ENCODE measurements at places on chromosomes 2 and 18.

DNA sequence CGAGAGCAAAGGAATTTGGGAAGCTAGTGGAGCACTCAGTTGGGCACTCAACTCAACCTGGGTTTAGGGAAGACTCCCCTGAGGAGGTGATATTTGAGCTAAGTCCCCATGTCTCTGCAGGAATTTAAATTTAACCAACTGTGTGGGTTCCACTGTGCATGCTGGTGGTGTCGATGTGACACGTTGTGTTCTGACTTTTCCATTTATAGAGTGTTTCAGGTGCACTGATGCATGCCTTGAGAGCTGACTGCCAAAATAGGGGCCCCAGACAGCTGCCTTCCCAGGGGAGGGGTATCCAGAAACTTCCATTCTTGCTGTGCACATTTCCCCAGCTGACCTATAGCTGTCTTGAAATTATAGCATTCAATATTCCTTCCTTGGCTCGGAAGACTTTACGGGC, 63.7 kb upstream of the BCL2L11 start:
- no peak for DNase-seq

DNA sequence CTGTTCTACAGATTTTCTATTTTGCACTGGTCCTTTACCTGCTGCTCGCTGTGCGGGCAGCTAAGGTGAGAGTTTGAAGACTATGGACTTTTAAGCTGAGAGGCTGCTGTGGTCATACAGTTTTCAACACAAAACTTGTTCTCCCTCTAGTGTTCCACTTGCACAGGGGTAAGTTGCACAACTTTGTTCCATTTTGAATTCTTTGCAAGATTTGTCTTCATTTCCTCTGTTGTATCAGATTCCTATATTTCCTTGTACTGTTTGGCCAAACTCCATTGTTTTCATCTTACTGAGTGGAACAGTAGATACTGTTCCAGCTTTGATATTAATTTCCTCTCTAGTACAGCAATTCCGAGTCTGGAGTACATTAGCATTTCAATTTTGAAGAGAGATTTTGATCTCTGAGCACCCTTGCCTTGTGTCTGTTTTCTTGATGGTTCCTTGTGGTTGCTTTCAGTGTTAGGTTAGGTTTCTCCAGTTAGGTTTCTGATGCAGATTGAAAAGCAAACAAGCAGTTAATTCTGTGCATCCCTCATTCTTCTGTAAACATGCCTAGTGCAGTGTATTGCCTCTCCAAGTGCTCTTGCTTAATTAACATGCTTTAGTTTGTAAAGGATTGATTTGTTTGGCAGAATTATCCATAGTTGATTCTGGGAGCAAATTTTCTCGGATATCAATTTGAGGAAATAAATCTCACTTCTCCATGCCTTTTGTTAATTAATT, 188.8 kb downstream of the PTPRM start:
- DNase-seq = no peak

DNA sequence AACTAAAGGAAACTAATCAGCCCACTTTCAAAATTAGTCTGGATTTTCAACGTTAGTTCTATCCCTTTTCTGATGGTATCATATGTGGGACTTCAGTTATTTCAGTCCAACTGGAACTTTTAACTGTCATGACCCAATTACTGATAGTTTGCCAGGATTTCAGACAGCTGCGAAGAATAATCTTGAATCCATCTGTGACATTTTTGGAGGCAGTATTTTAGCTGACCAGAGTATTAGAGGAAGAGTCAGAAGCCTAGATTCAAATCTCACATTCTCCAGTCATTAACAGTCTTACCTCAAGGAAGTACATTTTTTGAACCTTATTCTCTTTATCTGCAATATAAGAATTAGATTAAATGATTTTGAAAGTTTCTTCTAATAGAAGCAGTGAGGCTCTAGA, 81.3 kb downstream of the PTRHD1 start:
- no peak for DNase-seq

DNA sequence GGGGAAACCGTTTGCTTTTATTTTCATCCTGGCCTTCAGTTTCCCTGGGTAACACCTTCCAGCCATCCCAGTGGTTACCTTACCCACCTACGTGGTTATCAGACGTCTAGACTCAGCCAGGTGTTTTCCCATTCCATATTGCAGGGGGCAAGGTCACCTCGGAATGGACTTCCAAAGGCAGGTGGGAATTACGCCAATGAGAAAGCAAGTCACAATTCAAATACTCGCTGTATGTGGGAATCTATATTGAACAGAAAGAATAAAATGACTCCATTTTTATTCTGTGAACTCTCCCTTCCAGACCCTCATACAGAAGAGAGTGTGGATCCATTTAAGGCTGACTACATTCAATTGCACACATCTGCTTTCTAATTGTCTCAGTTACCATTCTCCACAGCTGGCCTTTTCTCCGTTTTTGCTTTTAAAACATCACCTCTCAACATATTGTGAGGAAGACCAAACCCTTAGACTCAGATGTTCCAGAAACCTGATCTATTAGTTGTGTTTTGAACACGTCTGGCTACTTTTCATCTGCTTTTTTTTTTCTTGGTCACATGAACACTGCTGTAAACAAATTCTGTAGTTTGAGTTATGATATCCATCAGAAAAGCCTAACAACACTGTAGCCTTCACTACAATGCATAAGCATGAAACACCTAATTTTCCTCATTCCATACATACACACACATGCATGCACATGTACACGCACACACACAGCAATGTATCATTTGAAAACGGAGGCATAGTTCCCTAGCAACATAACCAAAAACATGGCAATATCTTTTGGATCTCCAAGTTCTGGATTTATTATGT, 59.8 kb downstream of the BCL2 start:
- DNase-seq = no peak

GRCh38 chr2:20421988-20422370, 24.9 kb upstream of the RHOB start:
- DNase-seq = no peak

- DNase-seq = no peak
Observed at GRCh38 chr2:234203135-234203984, 152.9 kb downstream of the SPP2 start.

DNA sequence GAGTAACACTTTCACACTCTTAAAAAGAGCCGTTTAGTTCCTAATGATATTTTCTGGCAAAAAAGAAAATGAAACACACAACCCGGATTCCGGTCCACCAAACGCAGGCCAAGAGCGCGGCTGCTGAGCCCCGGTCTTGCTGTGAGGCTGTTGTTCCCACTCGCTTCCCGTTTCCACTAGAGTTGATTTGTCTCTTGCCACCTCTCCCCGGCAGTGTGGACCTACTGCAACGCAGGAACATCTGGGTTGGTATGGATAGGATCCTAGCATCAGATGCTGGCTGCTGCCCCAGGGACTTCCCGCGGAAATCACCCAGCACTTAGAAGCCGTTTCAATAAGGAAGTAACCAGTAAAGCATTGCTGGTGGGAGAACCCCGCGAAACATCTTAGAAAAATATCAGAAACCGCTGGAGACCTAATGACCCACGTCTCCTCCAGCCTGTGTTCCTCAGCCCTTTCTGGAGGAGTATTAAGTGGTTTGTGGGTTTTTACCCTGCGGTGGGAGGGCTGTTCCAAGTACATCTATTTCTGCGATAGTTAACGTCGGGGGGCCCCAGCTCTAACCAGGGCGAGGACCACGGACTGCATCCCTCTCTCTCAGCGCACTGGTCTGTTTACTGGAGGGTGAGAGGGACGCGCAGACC, 939 bp downstream of the DOCK10 start:
- DNase-seq = no peak

- peak; percentile 2 for DNase-seq
Observed at GRCh38 chr2:75287624-75288316, 88.5 kb upstream of the TACR1 start.

DNA sequence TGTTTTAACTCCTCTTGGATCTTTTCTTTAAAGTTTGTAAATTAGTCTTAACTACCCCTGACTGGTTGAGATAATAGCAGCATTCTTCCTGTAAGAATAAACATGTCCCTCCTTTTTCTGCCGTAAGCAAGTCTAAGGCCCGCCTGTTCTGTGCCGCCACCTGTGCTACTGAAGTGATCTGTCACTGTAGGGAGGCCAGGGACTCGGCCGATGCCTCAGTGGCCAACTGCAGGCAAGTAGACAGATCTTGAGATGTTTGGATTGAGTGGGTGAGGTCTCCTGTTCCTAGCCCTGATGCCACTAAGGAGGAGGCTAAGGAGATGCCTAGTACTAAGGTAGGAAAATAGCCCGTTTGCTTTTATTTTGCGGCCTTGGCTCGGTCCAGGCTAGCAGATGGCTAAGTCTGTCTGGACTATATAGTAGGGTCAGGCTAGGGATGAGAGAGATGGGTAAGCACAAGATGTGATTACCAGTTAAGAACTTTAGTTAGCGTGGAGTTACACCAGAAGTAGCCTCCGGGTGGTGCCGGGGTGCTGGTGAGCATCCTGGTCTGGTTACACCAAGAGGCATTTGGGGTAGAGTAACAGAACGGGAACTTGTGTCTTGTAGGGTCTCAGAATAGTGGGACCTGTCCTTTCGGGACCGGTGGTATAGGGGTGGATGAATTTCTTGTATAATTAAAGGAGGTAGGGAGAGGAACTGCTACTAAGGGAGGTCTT, 584.2 kb downstream of the SUCLG1 start:
- peak; percentile 16 for DNase-seq

DNA sequence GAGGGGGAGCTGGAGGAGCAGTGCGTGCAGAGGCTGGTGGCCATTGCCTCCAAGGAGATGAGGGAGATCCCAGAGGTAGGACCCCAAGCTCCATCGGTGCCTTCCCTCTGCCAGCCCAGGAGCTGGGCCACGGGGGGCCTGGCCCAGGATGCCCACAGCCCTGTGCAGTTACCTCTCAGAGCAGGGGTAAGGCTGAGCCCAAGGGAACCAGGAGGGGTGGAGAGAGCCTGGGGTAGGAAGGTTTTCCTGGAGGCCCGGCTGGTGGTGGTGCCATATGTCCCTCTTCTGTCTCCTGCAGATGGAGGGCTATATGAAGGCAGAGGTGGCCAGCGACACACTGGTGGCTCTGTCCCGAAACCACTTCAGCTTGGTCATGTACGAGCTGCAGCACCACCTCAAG, 11.4 kb downstream of the MROH2A start:
- DNase-seq = no peak

DNA sequence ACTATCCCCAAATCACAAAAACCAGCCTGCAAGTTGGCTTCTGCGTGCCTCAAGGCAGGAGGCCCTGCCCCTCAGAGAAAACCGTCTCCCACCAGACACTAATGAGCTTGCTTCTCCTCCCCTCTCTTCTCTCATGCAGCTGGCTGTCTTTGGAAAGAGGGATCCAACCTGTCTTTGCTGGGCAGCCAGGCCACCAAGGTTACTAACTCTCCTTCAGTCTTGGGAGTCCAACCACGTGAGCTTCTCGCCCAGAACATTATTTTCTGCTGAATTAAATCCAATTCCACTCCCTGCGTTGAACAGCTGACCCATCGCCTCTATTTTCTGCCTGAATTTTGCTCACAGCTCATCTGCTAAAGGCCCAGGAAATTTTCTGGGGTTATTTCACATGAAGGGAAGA, 291.3 kb upstream of the NCKAP5 start:
- no peak for DNase-seq

GRCh38 chr2:99910902-99911301, 231.5 kb downstream of the AFF3 start:
- DNase-seq = no peak

- DNase-seq = no peak
Observed at GRCh38 chr2:237664151-237664550, 36.8 kb downstream of the LRRFIP1 start.

- no peak for DNase-seq
Observed at GRCh38 chr2:82257796-82258555, 1953.4 kb upstream of the LRRTM1 start.

DNA sequence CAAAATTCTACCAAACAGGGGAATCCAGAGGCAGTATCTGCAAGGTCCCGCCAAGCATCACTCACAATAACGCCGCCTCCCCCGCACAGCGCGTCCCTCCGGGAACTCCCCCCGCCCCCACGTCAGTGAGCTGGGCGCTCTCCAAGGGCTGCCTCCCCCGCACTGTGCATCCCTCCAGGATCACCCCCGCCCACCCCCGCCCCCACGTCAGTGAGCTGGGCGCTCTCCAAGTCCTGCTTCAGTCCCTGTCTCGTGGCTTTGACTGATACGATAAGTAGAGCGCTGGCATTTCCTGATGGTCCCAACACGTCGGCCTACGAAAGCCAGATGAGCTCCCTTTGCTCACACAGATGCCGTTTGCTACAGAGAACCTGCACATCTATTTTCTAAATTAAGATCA, 130.7 kb upstream of the TPO start:
- no peak for DNase-seq

DNA sequence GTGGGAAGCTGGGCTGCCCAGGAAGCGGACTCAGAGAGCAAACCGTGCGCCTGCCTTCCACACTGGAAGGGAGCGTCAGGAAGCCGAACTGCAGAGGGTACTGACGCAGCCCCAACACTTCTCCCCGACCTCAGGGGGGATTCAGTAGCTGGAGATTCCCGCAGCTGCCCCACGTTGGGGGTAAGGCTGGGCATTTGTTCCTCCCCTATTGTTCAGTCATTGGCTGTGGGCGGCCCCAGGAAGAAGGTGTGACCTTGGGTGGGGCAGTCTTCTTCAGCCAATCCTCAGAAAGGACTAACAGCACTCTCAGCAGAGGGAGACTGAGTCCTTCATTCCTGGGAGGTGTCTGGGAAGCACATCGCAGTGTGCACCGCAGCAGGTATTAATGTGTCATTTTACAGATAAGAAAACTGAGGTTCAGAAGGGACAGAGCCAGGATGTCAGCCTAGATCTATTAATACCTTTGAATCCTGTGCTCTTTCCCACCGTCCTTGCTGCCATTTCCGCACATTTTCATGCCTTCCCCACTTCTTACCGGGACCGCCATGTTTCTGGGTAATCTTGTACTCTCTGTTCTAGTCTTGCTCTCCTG, 12.1 kb upstream of the C18orf32 start:
- no peak for DNase-seq

- DNase-seq = peak; percentile 14
Observed at GRCh38 chr18:76957384-76958355, 135.3 kb downstream of the ZNF236 start.

DNA sequence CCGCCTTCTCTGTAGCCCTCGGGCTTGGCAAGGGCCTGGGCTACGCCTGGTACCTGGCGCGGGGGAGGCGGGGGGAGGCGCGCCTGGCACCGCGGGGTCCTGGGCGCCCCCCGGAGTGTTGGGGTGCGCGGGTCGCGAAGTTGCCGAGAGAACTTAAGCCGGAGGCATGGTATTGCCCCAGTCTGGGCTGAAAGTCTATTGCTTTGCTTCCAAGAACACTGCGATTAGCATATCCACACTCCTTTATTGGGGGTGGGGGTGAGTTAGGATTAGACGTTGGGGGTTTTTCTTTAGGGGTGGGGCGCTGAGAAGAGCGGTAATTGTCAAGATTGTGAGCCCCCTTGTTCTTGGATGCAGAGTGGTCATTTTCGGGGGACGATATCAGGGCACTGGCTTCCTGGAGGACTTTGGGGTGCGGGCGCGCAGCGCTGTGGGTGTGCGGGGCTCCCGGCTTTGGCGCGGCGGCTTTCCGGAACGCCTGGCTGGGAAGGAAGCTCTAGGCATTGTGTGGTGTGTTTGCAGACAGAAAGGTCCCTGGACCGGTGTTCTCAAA, 798 bp downstream of the TANC1 start:
- DNase-seq = peak; percentile 40

DNA sequence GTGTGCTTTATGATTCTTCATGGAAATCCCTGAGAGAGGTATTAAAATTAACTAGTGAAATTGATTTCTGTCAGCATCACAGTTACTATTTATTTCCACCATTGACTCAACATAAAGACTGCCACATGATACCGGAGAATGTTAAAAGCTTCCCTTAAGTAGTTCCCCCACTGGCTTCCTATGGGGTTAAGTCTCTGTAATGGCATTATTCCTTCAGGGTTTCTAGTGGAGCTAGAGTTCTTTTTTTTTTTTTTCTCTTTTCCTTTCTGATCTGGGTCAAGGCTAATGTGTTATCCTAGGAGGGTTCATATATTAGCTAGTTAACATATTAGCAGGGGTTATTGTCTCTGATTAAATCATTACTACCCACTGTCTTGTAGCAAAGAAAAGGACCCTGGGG, 1919.1 kb upstream of the PIK3C3 start:
- DNase-seq = no peak
